NCI-H187 treated with DMSO at 0.1 percent for 48 hours (cell line): ENCODE measurements at places on chromosomes 6 and 20.

DNA sequence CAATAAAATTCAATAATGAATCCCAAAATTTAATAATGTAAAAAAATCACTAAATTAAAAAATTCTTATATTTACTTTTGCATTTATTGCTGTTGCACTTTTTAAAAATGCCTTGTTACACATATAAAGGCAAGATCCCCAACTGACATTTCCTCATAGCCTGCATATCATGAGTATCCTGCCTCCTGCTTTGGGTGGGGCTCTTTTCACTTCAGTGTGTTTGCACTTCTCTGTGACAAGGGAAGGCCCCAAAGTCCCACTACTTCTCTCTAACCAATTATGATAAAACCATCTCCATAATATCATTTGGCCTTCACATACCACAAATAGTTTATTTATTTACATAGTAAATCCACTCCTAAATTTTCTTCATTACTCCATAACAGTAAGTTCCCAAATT, 446.1 kb upstream of the MARCKS start:
- no peak for DNase-seq

DNA sequence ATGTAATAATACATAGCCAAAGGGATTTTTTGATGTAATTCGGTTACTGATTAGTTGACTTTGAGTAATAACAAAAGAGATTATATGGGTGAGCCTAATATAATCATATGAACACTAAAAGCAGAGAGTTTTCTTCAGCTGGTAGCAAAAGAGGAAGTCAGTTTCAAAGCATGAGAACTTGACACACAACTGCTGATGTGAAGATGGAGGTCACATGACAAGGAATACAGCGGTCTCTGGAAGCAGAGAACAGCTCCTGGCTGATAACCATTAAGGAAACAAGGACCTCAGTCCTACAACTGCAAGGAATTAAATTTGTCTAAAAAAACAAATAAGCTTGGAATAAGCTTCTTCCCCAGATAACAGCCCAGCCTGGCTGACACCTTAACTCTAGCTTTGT, 154.5 kb upstream of the PRND start:
- no peak for DNase-seq

- no peak for DNase-seq
Observed at GRCh38 chr6:79307321-79308036, 73.0 kb upstream of the HMGN3 start.

DNA sequence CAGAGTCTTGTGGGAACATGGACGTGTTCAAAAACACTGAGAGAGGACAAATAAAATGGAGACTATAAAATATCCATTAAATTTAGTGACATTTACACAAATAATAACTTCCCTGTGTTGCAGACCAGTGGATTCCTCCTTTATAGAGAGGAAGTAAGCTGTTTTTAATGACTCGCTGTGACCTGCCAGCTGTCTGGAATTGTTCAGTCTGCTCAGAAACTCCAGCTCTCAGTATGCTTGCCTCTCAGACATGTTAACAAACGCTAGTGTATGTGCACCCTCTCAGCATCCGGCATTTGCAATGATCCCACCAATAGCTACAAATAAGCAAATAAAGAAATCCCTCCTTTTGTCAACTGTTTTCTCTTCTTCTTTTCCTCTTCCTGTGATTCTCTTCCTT, 158.0 kb upstream of the TCF21 start:
- no peak for DNase-seq

- no peak for DNase-seq
Observed at GRCh38 chr20:49037962-49038387, 8.1 kb upstream of the CSE1L start.

- DNase-seq, result no peak
Observed at GRCh38 chr6:12173661-12174060, 116.5 kb upstream of the EDN1 start.

DNA sequence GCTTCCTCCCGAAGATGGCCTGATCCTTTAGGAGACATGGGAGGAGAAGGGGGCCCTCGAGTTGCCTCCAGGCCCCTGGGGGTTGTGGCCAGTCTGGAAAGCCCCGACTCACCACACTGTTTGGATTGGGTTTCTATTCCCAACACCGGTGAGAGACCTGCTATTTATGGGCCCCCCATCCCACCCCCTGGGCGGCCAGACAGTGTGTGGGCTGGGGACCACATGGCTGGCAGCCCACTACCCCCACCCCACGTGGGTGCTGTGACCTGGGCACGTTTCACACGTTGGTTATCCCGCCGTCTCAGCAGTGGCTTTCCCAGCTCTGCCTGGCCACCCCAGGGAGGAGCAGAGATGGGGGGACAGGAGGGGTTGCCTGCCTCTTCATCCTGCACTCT, 116.1 kb downstream of the VEGFA start:
- no peak for DNase-seq

- DNase-seq, result no peak
Observed at GRCh38 chr6:168371981-168372711, 52.6 kb upstream of the DACT2 start.

- DNase-seq, result no peak
Observed at GRCh38 chr6:34310817-34311216, 62.0 kb upstream of the SMIM29 start.

- no peak for DNase-seq
Observed at GRCh38 chr6:15401769-15402250, 155.9 kb downstream of the JARID2 start.

- no peak for DNase-seq
Observed at GRCh38 chr20:49630396-49630951, 62.5 kb upstream of the PTGIS start.

DNA sequence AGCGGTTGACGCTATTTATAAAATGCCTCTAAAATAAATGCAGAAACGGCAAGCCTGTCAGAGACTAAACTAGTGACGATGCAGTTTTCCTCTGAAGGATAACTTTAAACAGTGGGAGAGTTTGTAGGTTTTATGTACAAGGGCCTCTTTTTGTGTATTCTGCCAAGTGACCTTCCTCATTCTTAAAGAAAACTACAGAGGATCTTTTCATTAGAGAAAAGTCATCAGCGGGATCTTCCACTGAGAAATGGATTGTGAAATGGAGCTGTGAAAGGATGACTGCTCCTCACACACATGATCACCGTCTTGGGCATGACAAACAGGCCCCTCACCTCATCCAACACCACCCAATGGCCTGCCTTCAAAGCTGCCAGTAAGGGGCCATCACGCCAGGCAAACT, 89.0 kb upstream of the LYRM2 start:
- no peak for DNase-seq

GRCh38 chr20:6057691-6058090, 3.8 kb upstream of the LRRN4 start:
- DNase-seq, result no peak

DNA sequence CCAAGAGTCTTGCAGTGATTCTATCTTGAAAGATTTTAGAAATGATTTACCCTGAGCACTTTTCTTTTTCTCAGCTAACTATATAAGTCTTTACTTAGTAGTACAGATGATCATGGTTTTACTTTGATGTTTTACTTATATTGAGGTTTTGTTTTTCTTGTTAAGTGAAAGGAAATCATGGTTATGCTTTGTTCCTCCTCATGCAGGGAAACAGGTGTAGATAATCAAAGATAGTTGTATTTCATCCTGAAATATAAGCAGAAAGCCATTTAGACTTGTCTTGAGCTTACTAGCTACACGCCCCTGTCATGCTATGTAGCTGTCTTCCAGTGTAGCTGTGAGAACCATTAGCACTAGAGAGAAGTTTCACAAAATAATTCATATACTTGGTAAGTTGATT, 113.9 kb downstream of the HIVEP1 start:
- DNase-seq, result no peak

DNA sequence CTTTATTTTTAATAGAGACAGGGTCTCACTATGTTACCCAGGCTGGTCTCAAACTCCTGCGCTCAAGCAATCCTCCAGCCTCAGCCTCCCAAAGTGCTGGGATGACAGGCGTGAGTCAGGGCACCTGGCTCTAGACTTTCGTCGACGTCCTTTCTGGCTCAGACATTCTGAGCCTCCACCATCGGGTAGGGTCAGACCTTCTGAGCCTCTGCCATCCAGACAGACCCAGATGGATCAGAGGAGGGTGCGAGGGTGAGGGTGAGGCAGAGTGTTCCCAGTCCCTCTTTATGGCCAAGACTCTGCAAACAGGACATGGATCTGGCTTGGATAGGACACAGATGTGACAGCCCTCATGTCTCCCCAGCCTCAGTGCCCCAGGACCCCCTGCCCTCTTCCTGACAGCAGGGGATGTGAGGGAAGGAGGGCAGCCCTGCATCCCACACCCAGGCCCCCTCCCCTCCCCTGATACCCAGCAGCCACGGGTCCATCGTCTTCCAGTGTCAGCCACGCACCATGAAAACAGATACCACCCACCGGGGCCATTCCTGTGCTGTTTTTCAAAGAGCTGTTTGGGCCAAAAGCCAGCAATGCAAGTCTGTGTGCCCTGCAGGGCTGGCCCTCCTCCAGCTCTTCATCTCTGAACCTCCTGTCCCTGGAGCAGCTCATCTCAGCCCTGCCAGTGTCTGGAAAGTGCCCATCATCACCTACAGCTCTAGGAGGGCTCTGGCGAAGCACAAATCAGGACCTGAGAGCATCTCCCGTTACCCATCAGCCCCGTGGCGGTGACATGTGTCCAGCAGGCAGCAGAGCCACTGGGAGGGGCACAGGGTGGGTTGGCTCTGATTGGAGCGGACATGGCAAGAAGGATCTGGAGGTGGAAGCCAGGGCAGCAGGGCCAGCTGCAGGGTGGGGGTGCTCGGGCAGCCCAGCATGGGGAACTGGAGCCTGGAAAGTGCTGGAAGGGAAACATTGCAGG, 208.4 kb downstream of the PREX1 start:
- DNase-seq, result no peak

DNA sequence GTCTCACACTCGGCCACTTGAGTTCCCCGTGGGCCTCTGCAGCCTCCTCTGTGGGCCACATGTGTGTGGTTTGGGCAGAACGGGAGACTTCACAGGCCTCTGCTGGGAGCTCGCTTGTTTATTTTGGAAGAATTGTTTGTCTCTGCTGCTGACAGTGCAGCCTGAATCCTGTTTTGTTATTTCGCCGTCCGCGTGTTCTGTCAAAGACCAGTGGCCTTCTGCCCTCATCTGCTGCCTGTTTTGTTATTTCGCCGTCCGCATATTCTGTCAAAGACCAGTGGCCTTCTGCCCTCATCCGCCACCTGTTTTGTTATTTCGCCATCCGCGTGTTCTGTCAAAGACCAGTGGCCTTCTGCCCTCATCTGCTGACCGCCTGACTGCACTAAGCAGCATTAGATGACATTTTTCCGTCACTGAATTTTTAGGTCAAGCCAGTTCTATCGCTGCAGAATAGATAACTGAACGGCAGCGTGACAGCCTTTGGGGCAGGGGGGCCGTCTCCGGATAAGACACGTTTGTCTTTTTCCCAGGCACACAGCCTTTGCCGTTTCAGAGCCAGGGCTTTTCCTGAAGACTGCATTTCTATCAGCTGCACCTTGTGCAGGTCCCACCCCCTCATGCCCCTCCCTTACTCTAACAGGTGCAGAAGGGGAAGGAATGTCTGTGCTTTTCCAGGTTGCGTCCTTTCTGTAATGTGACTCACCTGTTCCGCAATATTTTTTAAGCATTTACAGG, 158.5 kb upstream of the AFDN start:
- DNase-seq, result no peak

GRCh38 chr6:105753620-105754211, 332.4 kb upstream of the PRDM1 start:
- DNase-seq, result no peak

- DNase-seq, result no peak
Observed at GRCh38 chr6:150702675-150703074, 103.0 kb downstream of the PLEKHG1 start.
